ENCODE measurements at places on chromosomes 1 and 21.

DNA sequence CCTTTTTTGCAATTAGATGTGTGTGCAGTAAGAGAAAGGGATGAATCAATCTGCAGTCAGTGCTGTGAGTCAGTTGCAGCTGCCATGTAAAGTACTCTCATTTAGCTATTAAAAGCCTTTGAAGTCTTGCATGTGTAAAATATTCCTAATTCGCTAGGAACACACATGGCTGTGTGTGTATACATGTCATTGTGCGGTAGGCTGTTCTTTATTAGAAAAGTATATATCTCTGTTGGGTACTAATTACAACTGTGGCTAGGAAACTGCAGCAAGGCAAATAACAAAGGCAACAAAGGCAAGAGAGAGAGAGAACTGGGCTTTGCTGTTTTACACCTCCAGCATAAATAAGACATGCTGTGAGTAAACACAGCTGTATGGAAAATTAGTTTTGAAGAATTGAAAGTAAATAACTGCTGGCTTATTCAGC lies 41.7 kb downstream of the EPB41 start:
- DNase-seq = no peak

DNA sequence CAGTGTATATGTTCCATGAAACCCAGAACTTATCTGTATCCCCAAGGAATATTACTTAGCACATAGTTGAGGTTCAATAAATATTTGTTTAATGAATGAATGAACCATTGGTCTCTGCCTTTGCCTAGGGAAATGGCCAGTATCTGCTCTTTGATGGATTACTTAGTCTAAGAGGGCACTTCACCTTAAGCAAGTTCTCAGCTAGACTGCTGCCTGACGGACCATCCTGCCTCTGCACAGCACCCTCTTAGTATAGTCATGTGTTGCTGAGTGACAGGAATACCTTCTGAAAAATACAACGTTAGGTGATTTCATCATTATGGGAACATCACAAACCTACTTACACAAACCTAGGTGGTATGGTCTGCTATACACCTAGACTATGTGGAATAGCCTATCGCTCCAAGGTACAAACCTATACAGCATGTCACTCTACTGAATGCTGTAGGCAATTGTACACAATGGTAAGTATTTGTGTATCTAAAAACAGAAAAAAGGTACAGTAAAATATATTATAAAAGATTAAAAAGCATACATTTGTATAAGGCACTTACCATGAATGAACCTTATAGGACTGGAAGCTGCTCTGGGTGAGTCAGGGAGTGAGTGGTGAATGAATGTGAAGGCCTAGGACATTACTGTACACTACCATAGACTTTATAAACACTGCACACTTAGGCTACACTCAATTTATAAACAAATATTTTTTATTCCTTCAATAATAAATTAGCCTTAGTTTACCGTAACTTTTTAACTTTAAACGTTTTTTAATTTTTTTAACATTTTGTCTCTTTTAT lies 83.7 kb upstream of the LRRC8D start:
- DNase-seq = no peak

GRCh38 chr21:27346041-27346448 lies 379.2 kb upstream of the ADAMTS5 start:
- no peak for DNase-seq

- no peak for DNase-seq
Measured at GRCh38 chr1:146036241-146036964, 14.9 kb upstream of the HJV start.

DNA sequence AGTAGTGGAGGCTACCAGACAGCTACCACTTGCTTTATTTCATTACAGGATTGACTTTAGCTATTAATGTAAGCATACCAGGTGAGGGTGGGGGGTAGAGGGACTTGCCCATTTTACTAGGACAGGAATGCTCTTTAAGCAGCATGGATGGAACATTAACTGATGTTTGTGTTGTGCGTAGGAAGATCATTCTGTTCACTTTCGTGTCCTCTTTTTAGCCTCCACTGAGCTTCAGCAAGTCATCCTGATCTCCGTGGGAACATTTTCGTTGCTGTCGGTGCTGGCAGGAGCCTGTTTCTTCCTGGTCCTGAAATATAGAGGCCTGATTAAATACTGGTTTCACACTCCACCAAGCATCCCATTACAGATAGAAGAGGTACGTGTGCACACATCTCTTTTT lies 29.3 kb downstream of the IFNGR2 start:
- no peak for DNase-seq

GRCh38 chr1:154323493-154323892 lies 1.8 kb upstream of the ATP8B2 start:
- DNase-seq = no peak

Measured in GM12891 (cell line).